ENCODE measurements at places on chromosomes 16 and 17.

DNA sequence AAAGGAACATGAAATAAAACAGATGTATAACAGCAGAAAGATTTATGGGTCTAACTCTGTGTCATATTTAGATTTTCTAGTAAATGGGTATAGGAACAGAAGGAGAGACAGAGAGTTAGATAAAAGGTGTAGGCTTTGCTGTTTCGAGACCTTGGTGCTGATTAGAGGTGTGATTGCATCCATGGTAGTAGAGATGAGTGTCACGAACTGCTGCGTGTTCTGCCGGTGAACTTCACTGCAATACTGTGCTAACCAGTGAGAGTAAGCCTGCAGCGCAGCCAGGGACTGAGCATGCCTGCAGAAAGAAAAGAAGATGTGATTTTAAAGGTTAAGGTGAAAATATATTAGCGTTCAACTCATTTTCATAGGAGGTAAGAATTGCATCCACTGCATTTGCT is 53.7 kb upstream of the GSG1L start:
- no peak for DNase-seq

DNA sequence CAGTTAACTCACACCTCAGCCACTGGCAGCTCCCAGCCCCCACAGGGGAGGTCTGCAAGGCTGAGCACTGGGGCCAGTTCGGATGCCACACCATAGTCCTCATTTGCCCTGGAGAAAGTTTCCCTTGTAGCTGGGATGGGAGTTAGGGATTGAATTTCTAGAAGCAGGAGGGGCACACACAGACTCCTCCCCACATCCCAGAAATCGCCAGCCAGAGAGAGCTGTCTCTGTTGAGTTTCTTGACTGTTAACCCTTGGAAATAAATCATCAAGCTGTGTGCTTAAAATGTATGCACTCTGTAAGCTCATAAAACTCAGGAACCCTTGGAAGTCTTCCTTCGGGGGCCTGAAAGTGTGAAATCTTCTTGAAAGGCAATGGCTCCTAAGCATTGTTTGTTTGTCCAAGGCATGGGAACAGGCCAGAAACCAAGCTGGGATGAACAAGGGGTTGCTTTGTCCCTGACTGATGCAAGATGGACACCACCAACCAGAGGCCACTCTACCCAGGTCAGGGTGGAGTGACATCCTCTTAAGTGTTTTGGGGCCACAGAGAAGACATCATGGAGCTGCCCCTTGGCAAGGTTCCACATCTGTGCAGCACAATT is 394 bp upstream of the PRM3 start:
- DNase-seq = no peak

DNA sequence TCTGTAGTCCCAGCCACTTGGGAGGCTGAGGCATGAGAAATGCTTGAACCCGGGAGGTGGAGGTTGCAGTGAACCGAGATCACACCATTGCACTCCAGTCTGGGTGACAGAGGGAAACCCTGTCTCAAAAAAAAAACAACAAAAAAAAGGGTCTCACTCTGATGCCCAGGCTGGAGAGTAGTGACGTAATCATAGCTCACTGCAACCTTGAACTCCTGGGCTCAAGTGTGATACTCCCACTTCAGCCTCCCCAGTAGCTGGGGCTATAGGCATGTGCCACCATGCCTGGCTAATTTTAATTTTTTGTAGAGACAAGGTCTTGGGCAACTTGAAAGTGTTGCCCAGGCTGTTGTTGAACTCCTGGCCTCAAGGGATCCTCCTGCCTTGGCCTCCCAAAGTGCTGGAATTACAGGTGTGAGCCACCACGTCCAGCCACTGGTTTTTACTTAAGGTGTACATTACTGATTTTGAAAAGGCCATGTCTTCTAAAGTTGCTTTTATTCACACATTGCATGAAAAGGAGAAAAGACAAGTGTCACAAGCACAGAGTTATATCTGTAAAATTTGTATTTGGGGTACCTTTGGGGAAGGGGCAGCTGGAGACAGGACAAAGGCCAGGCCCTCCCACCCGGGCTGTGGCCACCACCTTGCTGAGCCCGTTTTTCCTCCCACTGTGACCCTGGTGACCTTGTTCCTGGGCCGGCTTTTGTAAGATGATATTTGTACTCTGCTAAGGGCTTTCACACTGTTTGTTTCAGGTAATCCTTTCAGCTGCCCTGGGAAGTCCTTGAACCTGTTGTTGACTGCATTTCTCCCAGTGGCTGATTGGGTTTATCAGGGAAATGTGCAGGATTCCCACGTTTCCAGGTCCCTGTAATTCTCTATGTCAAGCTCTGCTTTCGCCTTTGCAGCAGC is 11.5 kb downstream of the GPT2 start:
- DNase-seq = no peak

DNA sequence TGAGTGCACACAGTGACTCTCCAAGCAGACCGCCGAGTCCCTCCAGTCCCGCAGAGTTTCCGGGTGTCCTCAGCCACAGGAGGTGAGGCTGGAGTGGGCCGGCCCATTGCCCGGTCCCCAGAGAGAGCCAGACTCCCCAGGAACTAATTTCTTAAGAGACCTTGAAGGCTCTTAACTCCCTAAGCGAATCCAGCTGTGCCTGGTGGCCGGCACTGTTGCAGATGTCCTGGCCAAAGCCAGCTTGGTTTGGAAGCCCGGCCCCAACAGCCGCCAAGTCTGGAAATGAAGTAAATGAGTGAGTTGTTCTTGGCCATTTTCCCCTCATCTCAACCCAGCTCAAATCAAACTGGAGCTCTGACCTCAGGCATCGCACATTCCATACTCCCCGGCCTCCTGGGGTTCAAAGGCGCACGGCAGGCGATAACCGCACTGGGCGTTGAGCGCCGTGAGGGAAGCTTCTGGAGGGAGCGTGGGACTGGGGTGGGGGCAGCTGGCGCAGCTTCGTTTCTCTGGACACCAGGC is 42.0 kb downstream of the CMIP start:
- DNase-seq = no peak

DNA sequence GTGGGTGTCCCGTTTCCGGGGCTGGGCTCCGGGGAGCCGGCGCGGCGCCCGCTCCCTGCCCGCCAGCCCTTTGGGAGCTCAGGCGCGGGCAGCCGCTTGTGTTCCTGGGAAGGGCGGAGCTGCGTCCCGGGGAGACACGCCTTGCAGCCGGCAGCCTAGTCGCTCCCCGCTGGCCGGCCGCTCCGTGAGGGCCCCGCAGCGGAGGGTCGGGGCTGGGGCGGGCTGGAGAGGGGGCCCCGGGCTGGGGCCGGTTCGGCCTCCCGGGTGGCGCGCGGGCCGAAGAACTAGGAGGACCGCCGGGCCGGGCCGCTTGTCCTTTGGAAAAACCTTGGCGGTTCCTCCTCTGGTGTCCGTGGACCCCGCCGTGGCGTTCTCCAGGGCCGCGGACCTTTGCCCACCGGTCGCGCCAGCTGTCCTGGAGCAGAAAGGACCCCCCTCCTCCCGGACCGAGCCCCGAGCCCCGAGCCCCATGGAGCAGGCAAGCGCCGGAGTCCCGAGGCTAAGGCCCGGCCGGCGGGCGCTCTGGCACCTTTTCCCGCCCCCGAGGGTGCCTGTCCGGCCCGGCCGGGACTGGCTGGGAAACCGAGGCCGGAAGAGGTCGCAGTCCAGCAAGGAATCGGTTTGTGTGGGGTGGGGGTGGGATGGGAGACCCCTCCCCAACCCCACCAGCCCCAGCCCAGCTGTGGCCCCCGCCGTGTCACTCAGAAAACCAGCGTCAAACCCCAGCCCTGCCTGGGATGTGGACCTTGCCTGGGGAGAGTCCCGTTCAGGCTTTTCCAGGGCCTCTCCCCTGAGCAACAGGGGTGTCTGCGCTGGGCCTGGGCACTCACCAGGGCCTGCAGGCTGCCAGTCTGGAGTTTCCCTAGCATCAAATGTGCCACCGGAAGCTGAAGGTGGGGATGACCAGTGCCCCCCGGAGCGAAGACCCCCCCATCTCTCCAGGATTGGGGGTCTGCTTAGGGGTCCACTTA is 6.8 kb upstream of the TBC1D3B start:
- no peak for DNase-seq

- DNase-seq = peak; percentile 26
These were observed 13.2 kb downstream of the IL4R start for GRCh38 chr16:27326738-27327585.

GRCh38 chr17:18159551-18160120 is 24.0 kb upstream of the ALKBH5 start:
- DNase-seq = no peak

- peak; percentile 10 for DNase-seq
These were observed 172.6 kb upstream of the CDH13 start for GRCh38 chr16:82454152-82454551.

DNA sequence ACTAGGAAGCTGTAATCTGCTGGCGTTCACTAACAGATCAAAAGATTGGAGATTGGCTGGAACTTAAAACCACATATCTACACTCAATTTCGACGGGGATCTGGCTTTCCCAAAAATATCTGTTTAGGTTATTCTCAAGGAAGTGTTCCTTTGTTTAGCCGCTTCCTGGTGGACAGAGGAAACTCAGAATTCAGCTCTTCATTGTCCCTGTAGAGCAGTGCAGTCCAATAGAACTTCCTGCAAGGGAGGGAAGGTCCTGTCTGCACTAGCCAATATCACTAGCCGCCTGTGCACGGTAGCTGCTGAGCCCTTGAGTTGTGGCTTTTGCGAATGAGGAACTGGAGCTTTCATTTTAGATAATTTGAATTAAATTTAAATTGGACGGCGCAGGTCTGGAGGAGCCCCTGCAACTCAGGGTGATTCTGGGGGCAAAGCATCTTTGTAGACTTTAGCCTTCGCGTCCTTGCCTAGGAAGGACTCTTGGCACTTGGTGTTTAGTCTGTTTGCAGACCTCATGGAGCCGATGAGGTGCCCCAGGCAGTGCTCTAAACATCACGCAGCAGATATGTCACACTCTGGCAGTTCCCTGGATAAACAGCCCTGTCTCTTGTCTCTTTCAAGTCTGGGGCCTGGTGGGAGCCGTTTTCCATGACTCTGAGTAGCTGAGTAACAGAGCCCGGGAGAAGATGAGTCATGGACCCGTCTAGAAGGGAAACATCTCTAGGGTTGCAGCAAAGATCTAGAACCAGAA is 122.2 kb downstream of the CCDC182 start:
- DNase-seq = no peak

DNA sequence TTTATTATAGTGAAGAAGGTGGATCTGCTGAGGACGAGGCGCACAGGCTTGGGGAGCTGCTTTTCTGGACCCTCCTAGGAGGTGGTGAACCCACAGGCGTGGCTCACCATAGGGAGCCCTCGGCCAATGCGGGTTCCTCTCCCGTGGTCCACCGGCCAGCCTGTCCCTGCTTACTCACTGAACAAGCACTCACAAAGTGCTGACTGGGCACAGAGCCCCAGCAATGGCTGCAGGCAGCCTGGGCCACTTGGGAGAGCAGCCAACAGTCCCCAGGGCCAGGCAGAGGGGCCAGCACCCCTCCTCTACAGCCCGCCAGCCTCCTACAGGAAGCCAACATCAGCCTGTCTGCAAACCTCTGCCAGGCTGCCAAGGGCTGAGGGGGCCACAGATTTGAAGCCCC is 19.1 kb upstream of the NCBP3 start:
- no peak for DNase-seq

DNA sequence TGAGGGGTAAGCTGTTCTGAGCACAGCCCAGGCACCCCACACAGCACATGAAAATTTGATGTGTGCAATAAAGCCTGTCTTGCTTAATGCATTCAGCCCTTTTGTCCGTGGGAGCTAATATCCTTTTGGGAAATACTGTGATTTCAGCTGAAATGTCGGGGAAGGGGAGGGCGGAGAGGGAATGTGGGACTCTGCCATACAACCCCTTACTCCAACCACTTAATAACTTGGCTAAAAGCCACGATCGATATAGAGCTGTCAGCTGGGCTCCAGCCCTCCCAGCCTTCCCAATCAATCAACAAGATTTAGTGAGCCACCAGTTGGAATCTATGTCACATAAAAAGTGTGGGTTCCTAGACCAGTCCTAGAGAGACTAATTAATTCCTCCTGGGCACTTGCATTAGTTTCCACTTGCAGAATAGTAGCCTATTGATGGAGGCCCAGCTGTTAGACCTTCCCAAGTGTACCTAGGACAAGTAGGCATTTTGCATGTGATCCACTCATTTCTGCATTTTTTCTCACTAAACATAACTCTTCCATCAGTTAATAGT is 82.7 kb upstream of the PIRT start:
- no peak for DNase-seq

- no peak for DNase-seq
These were observed 3.8 kb upstream of the CRYM start for GRCh38 chr16:21281698-21282389.

DNA sequence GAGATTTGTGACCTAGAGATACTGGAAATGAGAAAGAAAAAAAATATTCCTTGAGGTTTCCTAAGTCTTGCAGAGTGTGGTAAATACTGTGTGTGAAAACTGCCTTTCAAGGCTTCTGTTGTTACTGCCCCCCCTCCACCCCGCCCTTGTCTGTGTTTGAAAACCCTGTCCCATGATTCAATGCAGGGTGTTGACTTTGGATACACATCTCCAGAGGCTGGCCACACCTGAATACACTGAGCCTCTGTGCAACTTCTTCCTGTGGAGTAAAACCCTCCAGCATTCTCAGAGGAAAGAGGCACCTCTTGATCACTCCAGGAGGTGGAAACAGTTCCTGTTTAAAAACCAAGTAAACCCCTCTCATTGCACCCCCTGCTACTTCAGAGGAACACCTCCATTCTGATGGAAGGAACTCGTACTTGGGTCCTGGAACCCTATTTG is 123.0 kb upstream of the CACNG5 start:
- DNase-seq = no peak

DNA sequence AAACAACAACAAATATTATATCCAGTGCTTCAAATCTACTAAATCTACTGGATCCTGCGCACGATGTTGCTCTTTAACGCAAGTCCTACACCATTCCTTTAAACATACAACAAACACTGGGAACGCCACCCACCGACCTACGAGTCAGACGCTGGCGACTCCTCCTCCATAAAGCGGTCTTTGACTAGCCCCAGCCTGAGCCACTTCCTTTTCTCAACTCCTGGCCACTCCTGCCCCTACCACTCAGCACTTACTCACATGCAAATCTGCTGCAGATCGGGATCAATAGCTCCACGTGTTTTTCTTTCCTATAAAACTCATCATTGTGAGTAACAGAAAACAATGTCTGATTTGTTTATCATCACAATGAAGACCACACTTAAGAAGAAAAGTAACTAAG is 32.8 kb upstream of the MNT start:
- no peak for DNase-seq

DNA sequence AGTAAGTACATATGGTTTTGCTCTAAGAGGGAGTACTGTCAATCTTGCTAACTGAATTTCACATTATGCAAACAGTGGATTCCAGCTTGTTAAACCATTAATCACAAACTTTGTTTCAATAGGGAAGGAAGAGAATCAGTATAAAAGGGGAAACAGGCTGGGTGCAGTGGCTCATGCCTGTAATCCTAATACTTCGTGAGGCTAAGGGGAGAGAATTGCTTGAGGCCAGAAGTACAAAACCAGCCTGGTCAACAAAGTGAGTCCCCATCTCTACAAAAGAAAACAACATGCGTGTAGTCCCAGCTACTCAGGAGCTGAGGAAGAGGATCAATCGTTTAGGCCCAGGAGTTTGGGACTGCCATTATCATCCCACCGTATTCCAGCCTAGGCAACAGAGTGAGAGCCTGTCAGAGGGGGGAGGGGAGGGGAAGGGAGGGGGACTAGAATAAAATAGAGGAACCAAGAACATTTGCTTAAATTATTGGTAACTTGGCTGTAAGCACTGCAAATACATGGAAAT is 65.7 kb downstream of the FBXL20 start:
- DNase-seq = no peak

Data from CD4-positive, alpha-beta T cell treated with Interleukin-12 subunit alpha and Interleukin-12 subunit beta, for 1 hour (primary cell).